ENCODE measurements at places on chromosomes 2 and 18.

DNA sequence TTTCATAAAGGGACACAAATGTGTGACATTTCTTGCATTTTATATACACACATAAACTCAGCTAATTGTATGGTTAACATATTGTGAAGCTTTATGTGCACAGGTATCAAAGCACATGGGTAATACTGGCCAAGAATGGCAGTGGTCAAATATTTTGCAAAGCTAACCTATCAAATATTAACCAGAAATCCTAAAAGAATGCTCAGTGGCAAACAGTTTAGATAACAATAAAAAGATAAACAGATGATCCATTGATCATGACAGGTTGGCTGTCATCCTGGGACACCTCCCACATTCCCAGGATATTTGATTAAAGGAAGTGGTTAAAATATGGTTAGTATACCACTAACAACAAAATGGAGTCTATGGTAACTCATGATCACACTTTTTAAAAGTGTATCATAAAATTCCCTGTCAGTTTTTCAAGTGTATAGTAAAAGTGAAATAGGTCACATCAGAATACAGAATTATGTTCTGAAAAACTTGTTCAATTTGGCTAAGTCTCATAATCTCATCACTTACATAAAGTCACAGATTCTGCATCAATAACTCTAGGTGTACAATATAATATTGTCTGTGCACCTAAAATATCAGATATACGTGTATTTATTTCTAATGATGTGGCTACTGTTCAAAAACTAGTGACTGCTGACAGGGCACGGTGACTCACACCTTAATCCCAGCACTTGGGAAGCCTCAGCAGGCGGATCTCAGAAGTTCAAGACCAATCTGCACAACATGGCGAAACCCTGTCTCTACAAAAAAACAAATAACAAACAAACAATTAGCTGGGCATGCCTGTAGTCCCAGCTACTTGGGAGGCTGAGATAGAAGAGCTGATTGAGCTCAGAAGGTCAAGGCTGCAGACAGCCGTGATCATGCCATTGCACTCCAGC lies 48.9 kb downstream of the CDH2 start:
- DNase-seq: no peak

- DNase-seq: no peak
These were observed 791.3 kb downstream of the PLCL1 start for GRCh38 chr2:198595721-198596120.

GRCh38 chr2:23286031-23286757 lies 98.8 kb upstream of the KLHL29 start:
- no peak for DNase-seq

GRCh38 chr2:119710281-119710680 lies 31.3 kb downstream of the TMEM177 start:
- DNase-seq: no peak

DNA sequence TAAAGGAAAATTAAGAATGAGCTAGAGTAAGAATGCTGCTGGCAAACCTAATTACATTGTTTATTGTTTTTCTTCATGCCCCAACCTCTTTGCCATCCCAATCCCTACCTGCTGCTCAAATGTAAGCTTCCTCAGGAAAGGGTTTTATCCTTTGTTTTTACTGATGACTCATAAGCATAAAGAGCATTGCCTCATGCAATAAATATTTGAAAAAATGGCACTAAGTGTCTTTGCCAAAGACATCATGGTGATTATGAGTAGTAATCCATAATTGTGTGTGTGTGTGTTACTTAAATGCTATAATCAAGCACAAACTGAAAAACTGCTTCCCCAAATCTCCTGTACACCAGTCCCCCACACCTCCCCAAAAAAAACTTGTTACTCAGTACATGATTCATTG lies 53.4 kb downstream of the DNER start:
- DNase-seq: no peak

GRCh38 chr2:75287624-75288316 lies 88.5 kb upstream of the TACR1 start:
- DNase-seq: no peak

DNA sequence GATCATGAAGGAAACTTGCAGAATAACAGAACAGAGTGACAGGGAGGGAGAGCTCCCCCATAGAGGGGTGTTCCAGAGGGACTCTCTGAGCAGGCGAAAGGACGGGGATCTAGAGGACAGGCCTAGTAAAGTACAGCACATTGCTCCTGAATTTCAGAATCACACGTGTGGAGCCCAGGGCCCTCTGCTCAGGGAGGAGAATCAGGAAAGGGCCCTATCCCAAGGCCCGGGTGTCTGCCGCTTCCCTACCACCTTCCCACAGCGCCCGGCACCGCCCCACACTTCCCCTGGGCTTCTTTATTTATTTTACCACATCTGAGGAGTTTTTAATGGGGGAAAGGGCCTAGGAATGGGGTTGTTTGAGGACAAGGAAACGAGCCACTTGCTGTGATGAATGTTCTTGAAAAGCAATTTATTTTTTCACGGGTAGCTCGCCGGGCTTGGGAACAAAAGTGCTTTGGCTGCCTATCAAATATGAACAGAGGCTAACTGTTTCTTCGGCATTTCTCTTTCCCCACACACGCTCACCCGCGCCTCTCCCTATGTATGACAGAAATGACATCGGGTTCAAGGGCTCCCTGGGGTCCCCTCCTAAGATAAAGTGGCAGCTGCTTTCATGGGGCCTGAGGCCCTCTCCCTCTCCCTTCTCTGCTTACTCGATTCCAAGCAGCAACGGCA lies 79.3 kb upstream of the GLI2 start:
- DNase-seq: no peak

DNA sequence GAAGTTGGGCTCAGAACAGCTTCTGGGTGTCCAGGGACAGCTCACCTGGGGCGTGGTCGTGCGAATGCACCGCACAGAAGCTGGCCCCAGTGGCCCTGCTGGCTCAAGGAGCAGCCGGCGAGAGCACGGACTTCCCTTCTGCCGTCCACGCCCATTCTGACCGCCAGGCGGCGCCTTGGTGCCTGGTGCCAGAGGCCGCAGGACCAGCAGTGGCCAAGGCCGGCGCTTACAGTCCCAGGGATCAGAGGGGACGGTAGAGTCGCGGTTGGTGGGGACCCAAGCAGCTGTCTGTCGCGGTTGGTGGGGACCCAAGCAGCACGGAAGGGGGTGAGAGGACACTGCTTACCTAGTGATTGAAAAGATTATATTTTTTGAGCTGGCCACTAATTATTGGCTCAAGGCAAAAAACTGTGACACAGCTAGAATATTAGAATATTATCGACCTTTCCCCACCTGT lies 25.7 kb downstream of the NPPC start:
- DNase-seq: peak; percentile 56

- DNase-seq: no peak
These were observed 19.9 kb upstream of the PLEKHH2 start for GRCh38 chr2:43616967-43617680.
